ENCODE measurements at places on chromosomes 11 and 22. TPM values are rescaled to one million over a fixed set of nuclear protein-coding genes. Genes with fewer than 3 reads are reported as not detected.

DNA sequence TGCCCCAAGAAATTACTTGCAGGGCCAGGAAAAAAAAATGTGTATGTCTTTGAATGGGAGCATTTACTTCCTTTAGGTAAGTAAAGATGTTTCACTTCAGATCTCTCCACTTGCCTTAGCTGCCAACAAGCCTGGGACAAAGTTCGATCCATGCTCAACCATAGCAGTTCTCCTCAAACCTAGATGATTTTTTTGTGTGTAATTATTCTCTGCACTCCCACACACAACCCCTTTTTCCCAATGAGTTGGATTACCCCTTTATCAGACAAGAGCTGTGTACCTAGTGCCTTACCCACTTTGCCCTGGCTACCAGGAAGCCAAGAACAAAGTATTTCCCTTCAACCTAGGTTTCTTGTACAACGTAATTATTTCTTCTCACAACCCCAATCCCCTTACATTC, 35.6 kb downstream of the TPBGL start:
- no peak for DNase-seq

DNA sequence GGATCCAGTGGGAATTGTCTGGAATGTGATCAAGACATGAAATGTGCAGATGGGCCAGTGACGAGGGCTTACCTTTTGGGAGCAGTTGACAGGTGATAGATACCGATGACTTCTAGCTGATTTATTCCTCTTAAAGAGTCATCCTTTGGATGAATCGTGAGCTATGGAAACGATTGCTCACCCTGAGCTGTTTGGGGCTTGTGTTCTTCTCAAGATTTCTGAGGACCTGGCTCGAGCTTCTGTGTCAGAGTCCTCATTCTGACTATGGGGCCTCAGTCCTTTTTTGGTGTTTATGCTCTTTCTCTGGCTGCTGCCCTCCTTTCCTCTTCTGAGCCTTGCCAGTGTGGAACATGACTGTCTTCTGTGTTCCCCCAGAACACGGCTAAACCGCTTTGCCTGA, 11.9 kb upstream of the AMPD3 start:
- no peak for DNase-seq

DNA sequence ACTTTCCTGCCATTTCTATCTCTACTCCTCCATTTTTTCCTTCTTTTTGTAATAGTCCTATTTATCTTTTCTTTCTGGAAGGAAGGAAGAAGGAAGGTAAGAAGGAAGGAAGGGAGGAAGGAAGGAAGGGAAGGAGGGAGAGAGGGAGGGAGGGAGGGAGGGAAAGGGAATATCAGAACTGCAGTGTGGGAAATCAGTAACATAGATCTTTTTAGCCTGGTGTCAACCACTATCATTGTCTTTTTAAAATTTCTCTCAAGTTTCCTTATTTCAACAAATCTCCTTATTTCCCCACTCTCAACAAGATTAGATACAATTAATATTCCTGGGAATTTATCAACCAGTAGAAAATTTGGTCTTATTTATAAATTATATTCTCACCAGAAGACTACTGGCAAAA, 33.7 kb downstream of the OR52E1 start:
- DNase-seq, result no peak

- no peak for DNase-seq
Observed at GRCh38 chr11:31702966-31703365, 108.2 kb downstream of the PAX6 start.

Gene TRPM5
- total RNA-seq, result not detected

Gene F2
- not detected for total RNA-seq

- DNase-seq, result no peak
Observed at GRCh38 chr11:71067753-71068152, 184.6 kb downstream of the SHANK2 start.

- DNase-seq, result no peak
Observed at GRCh38 chr11:114293201-114293711, 2.9 kb upstream of the NNMT start.

DNA sequence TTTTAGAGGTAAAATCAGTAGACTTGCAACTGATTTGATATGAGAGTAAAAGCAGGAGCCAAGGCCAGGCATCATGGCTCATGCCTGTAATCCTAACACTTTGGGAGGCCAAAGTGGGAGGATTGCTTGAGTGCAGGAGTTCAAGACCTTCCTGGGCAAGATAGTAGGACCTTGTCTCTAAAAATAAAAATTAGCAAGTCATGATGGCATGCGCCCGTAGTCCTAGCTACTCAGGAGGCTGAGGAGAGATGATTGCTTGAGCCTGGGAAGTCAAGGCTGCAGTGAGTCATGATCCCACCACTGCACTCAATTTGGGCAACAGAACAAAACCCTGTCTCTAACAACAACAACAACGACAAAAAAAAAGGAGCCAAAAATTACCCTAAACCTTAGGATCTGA, 13.5 kb downstream of the SGSM3 start:
- no peak for DNase-seq

DNA sequence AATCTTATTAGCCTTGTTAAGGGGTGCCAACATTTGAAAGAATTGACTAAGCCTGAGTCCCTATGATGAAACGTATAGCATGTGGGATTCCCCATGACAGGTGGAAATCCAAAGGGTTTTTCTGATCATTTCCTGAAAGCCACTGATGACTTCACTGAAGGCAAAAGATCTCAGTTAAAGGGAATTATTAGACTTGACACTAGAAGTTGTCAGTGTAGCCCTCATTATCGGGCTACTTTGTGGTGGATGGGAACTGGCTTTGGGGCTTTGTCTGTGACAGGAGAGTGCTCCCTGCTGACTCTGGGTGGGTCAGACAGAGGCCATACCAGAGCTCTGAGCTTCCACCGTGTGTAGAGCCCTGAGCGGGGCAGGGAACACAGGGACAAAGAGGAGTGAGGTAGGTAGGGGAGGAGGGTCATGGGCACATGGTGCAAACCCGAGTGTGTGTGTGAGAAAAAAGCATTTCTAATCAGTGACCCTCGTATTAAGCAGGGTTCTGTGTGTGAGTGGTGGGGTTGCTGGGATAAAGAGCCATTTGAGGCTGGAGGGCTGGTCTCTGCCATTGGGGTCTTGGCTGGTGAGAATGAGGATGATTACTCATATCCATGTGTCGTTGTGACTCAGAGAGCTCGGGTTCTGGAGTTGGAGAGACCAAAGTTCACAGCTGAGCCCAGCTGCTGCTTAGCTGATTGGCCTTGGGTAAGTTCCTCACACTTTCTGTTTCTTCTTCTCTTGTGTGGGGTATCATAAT, 101.1 kb downstream of the GRIK4 start:
- peak; percentile 61 for DNase-seq

- no peak for DNase-seq
Observed at GRCh38 chr11:106625566-106625965, 392.7 kb downstream of the GUCY1A2 start.

Gene MRGPRE
- total RNA-seq, result 0.36 TPM

- DNase-seq, result no peak
Observed at GRCh38 chr22:42072606-42073330, 1.3 kb upstream of the PHETA2 start.

DNA sequence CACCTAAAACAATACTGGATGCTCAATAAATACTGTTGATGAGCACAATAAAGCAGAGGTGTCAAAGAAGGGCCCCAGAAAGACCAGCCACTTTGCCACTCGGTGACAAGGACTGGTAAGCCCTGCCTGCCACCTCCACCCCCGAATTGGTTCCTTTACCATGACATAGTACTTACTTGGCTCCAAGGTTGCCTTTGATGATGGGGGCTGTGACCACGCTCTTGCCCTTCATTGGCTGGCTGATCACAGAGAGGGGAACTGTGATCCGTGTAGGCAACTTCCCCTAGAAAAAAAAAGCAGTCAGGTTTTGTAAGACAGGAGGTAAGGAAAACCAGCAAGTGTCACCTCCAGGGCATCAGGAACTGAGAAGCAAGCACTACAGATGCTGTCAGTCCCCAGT, 29.7 kb downstream of the NFRKB start:
- no peak for DNase-seq

DNA sequence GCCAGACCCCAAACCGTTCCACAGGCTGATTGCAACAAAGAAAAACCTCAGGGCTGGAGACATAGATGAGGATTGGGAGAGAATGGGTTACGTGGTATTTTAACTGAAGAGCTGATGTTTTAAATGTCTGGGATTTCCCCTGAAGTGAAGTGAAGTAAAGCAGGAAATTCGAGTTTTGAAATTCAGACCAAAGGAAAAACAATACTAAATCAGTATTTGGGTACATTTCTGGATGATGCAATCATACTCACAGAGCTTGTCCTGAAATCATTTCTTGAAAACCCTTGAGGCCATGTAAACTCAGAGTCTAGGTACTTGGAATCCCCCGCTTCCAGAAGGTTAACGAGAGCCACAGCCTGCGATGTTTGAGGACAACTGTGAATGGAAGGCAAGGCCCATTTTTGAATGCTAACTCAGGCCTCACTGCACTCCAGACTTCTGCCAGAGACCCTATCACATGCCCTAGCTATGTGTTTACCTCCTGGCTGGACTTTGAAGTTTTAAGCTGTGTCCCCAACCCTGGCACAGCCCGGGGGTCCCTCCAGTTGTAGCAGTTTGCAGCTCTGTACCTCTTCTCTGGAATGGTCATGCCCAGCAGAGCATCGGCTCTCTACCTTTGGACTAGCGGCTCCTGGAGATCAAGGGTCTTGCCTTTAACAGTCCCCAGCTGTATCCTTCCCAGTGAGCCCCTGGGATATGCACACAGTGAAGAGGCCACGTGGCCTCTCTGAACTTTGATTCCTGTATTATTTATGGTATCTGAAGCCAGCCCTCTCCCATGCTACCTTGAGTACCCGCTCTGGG, 5.4 kb upstream of the FTH1 start:
- no peak for DNase-seq

Gene HSPB2
- 36.5 TPM for total RNA-seq

- DNase-seq, result no peak
Observed at GRCh38 chr11:28242596-28242995, 134.4 kb downstream of the METTL15 start.

DNA sequence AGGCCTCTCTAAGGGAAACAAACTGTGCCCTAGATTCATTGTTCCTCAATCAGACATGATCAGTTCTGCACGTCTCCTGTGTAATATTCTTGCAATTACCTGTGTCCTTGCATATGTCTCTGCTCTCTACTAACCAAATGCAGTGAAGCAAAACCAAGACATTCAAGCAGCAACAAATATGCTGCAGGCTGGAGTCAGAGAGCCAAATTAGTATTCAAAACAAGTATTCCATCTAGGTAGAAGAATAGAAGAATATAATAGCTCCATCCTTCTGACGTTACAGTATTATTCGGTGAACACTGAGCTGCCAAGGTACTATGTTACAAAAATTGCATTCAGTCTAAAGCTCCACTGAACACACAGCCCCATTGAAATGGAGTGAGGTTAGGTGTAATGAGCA, 51.8 kb downstream of the SLN start:
- no peak for DNase-seq

DNA sequence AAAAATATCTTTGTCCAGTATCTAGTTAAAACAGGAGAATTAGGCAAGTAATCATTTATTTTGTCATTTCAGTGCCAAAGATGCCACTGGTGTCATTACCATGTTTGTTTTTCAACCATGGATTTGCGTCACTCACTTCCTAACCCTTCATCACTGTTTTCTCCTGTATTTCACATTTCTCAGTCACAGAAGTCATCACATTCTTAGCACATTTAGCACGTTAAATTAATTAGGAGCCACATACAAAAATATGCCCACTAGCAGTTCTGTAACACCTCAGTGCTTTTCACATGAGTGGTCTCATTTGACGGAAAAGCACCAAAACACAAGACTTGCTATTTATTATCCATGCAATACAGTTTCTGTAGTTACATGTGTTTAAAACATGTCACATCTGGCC, 546.0 kb downstream of the METTL15 start:
- DNase-seq, result no peak

GRCh38 chr11:57640068-57640800, 9.5 kb downstream of the YPEL4 start:
- DNase-seq, result no peak

DNA sequence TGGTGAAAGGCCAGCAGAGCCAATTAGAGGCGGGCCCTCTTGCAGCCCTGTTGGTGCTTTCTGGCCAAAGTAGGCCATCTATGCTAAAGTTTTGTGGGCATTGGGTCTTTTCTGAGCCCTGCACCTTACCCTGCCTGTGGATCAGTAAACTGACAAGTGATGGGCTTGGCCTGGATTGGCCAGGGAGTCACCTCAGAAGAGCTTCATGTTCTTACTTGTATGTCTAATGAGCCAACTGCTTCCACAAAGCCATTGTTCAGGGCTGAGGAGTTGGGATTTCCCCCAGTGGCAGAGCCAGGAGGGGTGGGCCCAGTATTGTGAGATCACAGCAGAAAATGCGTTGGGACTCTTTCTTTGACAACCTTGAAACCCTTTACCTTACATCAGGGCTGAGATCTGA, 90.4 kb downstream of the CWC15 start:
- no peak for DNase-seq

DNA sequence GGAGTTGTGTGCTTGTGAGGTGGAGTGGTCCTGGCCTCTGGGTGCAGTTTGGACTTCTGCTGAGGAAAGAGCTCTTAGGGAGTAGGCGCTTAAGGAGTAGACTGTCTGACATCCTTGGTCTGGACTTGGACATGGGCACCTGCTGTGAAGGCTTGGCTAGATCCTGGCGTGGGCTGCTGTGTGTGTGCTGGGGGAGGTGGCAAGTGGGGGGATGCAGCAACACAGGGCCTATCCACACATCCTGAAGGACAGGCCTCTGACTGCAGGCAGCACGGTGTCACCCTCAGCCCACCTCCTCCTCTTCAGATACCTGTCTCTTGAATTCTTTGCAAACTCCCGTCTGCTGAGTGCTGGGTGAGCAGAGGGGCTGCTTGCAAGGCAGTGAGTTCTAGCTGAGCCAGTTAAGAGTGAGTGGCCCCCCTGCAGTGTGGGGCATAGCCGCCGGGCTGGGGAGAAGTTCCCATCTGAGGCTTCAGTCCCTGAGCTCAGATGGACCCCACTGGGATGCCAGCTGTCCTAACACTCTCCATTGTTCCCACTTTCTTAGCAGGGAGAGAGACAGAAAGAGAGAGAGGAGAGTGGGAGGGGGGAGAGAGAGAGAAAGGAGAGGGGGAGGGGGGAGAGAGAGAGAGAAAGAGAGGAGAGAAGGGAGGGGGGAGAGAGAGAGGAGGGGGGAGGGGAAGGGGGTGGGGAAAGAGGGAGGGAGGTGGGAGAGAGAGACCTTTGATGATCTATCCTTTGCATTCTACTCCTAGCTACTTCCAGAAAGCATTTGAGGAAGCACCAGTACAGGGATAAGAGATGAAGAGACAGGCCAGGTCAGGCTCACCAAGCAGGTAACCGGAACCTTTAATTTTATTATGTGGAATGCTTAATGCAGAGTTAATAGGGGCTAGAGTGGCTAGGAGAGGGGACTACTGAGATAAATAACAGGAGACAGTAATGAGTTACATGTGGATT, 12.6 kb downstream of the SOX10 start:
- no peak for DNase-seq

DNA sequence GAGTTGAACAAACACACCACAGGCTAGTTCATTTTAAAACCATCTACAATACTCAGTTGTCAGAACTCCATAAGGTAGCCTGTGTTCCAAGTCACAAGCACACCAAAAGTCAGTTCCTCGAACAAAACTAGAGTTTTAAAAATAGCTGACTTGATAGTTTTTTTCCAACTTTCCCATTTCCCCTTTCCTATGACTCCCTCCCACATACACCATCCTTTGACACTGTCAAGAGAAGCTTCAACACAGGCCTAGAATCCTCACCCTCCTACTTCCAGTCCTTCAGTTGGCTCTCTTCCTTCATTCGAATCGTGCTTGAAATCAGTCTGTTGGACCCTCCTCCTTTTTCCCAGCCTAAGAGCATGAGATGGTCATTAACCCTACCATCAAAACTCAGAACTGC, 105.7 kb upstream of the AKIP1 start:
- no peak for DNase-seq

All from left ventricle myocardium inferior (tissue), 1 donor.